ENCODE measurements at places on chromosomes 3 and 15.

- no peak for DNase-seq
These were observed 23.4 kb upstream of the GALNT15 start for GRCh38 chr3:16151109-16151508.

DNA sequence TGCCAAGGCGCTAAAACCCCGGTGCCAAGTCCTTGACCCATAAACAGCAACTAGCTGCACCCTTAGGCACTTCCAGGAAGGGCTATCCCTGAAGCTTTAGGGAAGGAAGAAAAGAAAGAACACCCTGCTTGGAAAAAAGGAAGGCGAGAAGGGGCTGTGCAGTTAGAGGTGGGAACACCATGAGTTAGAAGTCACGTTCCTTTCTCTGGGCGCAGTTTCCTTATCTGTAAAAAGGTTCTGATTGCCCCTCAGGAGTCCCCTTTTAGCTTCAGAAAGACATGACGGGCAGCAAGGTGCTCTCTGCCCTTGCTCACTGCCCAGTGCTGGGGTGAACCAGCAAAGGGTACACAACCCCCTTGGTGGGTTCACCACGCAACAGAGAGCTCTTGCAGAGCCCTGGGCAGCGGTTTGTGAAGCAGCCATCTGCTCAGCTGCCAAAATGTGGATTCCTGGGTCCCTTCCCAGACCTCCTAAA is 798 bp downstream of the GCHFR start:
- no peak for DNase-seq

DNA sequence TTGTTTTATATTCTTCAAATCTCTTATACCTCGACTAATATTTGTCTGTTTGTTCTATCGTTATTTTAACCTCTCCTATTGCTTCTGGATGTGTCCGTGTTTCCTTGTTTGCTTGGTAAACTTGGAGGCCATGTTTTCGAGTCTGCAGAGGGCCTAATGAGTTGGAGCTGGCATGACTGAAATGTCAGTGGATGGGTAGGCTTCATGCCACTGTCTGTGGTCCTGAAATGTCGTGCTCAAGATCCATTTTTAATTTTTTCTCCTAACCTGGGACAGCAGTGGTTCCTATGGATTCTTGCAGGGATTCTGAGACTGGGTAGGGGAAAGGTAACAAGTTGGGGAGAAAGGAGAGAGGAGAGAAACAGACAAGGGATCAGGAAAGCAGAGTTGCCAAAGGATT is 18.8 kb upstream of the GASK1A start:
- DNase-seq: no peak

DNA sequence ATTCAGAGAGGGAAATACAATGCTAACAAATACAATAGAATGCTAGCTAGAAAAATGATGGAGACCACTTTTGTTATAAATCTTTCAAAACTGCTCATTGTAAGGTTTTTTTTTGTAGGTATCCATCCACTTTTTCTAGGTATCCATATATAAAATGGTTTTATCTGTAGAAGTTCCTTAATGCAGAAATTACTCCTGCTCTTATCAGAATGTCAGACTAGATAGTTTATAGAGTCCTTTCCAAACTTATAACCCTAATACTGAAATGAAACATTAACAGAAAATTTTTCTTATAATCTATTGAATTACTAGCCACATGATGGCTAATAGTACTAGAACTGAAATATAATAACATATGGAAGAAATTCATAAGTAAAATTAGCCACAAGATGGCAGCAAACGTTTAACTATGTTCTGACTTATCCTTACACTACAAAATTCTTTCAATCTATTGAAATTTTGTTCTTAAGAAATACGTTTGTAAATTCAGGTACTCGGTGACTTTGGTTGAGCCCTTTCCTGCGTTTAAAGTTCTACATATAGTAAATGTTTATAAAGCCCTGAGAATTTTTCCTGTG is 58.5 kb downstream of the ECT2 start:
- DNase-seq: no peak

- no peak for DNase-seq
These were observed 106.1 kb upstream of the COL8A1 start for GRCh38 chr3:99532246-99532645.

All from activated naive CD4-positive, alpha-beta T cell treated with Interleukin-2 at 50 U/mL for 16 hours (primary cell).